ENCODE measurements at places on chromosomes 4 and X. TPM values are rescaled to one million over a fixed set of nuclear protein-coding genes. Genes with fewer than 3 reads are reported as not detected.

The CBR4 gene
- 29.7 TPM for total RNA-seq

The DOK7 gene
- total RNA-seq, result not detected

The CTAG1B gene
- total RNA-seq, result not detected

The AMTN gene
- total RNA-seq, result not detected

The WDR17 gene
- 0.65 TPM for total RNA-seq

The TENM3 gene
- 25.7 TPM for total RNA-seq

The RRH gene
- total RNA-seq, result 0.22 TPM

The GAGE1 gene
- total RNA-seq, result not detected

The SATL1 gene
- not detected for total RNA-seq

The NDNF gene
- not detected for total RNA-seq

The MSANTD1 gene
- 0.36 TPM for total RNA-seq

The YIPF6 gene
- total RNA-seq, result 38.5 TPM

The FAM9B gene
- total RNA-seq, result not detected

The HTN3 gene
- not detected for total RNA-seq

The SPON2 gene
- total RNA-seq, result 0.57 TPM

The FAT4 gene
- 67.8 TPM for total RNA-seq

The CT83 gene
- not detected for total RNA-seq

The VMA21 gene
- total RNA-seq, result 91.1 TPM

The UGT2B11 gene
- not detected for total RNA-seq

The ADH1C gene
- total RNA-seq, result not detected

The GYPE gene
- 0.93 TPM for total RNA-seq

The MED12 gene
- total RNA-seq, result 33.2 TPM

The RIBC1 gene
- 0.13 TPM for total RNA-seq

The BMPR1B gene
- total RNA-seq, result 0.66 TPM

All from thoracic aorta endothelial cell (primary cell).